Progenitor cell of endocrine pancreas (in vitro differentiated cells): ENCODE measurements at places on chromosomes 1 and 21.

- DNase-seq = no peak
Observed at GRCh38 chr1:234916840-234917239, 211.8 kb downstream of the TOMM20 start.

DNA sequence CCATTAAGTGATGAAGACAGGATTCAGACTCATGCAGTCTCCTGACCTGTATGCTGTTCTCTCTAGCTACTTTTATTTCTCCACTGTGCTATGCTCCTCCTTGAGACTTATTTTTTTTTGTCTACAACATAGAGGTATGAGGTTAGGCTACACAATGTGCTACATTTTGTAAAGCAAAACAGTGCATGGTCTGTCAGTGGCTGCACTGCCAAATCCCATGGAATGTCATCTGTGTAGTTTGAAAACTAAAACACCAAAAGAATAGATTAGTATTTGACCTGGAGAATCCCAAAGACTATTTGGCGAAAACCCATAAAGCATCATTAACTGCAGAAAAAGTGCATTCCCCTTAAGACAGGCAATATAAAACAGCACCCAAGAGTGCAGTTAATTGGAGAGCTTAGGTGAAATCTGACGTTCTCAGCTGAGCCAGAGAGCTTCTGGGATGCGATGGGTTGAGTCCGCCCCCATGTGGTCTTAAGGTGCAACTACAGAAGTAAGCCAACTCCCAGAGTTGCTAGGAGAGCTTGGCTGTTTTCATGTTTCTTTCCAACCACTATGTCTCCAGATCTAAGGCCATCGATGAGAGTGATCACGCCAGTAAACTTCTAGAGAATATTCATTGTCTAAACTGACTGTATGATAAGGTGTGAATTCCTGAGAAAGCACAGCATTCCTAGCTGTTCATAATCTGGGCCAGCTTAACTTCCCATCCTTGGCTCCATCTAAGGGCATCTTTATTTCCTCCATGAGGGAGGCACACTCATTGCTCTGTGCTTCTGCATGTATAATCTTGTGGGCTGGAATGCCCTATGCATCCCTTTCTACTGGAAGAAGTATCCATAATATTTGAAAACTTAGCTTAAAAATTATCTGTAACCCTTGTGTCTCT is 20.7 kb upstream of the CYP2J2 start:
- DNase-seq = peak; percentile 34

DNA sequence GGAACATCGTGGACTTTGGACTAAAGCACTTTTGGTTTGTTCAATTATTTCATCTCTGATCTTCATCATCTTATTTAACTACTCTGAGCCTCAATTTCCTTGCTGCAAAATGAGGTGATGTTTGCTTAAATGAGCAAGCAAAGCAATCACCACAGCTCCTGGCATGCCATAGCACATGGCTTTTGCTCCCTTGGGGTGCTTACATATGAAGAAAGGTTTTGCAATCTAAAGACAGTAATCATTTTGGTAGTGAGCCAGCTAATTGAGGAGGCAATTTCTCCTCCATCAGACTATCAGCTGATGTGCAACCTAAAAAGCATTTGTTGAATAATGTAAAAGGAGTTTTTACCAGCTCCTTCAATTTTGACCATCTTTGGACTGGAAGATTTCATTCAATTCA is 68.8 kb upstream of the KCNJ15 start:
- DNase-seq = no peak

DNA sequence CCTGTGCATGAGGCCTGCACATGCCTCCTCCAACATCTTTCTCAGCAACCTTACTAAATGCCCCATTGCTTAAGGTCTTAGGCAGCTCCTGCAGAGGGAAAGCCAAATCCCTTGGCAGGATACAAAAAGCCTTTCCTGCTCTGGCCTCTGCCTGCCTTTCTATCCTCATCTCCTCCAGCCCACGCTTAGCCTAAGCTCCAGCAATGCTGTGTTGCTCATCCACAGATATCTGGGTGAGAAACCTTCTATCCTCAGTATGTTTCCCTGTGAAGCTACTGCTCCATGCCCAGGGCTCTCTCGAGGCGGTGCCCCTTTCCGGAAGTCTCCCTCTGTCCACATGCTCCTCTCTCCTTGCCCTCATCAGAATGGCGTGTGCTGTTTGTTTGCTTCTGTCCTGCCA is 37.0 kb upstream of the CCSAP start:
- no peak for DNase-seq

- DNase-seq = peak; percentile 4
Observed at GRCh38 chr1:7388141-7388487, 383.0 kb upstream of the VAMP3 start.

DNA sequence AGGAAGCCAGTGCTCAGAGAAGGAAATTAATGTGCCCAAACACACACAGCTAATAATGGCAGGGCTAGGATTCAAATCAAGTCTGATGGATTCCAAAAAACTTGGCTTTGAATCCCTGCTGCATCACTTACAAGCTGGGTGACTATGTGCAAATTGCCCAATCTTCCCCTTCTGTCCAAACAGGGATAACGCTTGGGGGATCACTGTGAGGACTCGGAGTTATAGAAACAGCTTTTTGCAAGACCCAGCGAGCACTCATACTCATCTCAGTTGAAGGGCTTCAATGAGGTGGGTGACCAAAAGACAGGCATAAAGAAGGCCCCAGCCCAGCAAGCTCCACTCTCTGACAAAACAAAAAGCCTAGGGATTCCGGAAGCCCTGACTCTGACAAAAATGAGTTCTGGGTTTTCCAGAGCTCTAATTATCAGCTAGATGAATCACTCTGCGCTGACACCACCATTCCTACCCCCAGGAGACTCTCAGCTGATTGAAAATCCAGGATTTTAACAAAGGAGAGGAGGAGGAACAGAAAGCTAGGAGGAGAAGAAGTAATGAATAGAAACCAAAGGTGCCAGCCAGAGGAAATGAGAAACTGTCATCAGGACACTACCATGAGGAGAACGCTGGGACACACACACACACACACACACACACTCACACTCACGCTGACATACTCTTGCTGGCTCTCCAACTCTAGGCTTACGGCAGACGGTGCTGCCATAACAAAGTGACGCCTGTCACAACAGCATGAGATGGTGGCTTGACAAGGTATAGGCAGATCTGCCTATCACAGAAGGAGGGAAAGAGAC is 1.6 kb upstream of the STK40 start:
- DNase-seq = no peak

GRCh38 chr1:93576346-93576745 is 105.3 kb downstream of the BCAR3 start:
- DNase-seq = no peak

GRCh38 chr1:94081566-94082344 is 39.2 kb downstream of the ABCA4 start:
- no peak for DNase-seq

GRCh38 chr1:150578272-150579109 is 919 bp downstream of the MCL1 start:
- DNase-seq = no peak

DNA sequence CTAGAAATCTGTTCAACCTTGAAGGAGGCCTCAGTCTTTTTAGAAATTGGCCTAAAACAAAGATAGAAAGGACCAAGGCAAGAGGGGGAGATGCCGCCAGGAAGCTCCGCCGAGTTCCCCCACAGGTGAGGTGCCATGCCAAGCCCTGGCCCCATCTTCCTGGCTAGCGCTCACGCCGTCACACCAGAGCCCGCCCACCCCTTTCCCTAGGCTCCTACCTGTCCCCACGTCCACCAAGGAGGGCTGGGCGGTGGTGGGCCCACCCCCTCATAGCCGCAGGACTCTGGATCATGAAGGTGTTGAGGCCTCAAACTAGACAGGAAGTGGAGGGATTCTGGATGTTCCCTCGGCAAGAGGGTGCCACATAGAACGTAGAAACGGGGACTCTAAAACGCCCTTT is 15.5 kb upstream of the CCDC27 start:
- DNase-seq = no peak

GRCh38 chr1:154429118-154429517 is 24.0 kb downstream of the IL6R start:
- DNase-seq = no peak

GRCh38 chr21:44462834-44463200 is 7.5 kb downstream of the LRRC3 start:
- no peak for DNase-seq

DNA sequence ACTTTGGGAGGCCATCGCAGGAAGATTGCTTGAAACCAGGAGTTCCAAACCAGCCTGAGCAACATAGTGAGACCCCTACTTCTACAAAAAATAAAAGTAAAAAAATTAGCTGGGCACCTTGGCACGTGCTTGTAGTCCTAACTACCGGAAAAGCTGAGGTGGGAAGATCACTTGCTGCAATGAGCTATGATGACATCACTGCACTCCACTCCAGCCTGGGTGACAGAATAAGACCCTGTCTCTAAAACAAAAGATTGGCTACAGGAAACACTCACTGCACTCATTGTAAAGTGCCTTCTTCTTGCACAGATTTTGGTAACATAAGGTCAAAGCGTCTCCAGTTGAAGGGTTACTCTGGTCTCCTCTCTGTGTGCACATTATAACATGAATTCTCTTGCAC is 305.7 kb downstream of the TM2D1 start:
- DNase-seq = no peak

- DNase-seq = no peak
Observed at GRCh38 chr1:209484429-209484828, 99.1 kb upstream of the CAMK1G start.

- DNase-seq = no peak
Observed at GRCh38 chr1:77802026-77802425, 22.6 kb downstream of the MIGA1 start.

- DNase-seq = no peak
Observed at GRCh38 chr1:28449904-28450303, 55.9 kb upstream of the RCC1 start.

DNA sequence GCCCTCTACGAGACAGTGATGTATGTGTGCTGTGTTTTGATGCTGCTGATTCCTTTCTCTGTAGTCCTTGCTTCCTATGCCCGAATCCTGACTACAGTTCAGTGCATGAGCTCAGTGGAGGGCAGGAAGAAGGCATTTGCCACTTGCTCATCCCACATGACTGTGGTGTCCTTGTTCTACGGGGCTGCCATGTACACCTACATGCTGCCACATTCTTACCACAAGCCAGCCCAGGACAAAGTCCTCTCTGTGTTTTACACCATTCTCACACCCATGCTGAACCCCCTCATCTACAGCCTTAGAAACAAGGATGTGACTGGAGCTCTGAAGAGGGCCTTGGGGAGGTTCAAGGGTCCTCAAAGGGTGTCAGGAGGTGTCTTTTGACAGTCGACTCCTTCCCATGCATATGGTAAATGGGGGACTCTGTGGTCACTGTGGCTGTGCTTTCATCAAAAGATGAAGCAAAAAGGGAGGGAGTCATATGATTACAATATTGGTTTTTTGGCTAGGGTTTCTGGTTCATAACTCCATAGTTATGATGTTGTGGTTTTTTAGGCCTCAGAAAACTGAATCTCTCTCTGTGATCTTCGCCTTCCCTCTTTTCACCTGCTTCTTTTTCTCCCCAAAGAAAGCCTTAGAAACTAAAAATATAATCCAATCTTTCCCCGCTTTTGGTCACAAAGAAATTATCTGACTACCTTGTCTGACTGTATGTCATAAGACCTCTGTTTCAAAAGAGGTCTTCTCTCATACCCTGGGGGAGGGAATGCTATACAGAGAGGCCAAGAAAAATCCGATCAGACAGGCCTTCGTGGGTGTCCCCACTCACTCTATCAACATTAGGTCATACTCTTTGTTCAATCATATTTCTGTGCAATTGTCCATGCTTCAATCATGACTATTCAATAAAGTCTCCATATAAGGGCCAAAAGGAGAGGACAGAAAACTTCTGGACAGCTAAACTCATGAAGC is 4.2 kb downstream of the OR2T1 start:
- DNase-seq = no peak

DNA sequence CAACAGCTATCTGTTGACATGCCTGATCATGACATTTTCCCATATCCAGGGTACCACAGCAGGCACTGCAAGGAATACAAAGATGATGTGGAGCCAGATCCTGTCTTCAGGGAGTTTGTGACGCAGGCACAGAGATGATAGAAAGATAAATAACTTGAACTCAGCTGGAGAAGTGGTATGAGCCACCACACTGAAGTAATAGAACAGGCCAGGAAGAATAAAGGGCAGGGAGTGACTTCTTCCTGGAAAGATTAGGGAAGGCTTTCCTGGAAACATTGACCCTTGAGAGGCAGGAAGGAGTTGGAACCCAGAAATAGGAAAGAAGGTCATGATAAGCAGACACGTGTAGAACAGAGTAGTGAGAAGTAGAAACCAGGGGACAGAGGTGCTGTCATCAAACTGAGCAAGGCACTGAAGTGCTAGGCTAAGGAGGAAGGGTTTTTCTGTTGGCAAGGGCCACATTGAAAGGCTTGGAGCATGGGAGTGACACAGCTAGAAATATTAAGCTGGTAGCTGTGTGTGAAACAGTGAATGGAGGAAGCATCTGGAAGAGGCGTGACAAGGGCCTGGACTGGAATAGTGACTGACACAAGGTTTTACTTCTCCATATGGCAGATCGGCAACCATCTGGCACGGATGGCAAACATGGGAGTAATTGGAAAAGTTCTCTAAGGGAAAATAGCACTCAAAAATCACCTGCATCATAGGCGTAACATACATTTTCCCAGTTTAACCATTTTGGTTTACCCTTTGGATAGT is 68.4 kb downstream of the AK5 start:
- no peak for DNase-seq

GRCh38 chr1:40650075-40650474 is 15.4 kb downstream of the RIMS3 start:
- DNase-seq = no peak

DNA sequence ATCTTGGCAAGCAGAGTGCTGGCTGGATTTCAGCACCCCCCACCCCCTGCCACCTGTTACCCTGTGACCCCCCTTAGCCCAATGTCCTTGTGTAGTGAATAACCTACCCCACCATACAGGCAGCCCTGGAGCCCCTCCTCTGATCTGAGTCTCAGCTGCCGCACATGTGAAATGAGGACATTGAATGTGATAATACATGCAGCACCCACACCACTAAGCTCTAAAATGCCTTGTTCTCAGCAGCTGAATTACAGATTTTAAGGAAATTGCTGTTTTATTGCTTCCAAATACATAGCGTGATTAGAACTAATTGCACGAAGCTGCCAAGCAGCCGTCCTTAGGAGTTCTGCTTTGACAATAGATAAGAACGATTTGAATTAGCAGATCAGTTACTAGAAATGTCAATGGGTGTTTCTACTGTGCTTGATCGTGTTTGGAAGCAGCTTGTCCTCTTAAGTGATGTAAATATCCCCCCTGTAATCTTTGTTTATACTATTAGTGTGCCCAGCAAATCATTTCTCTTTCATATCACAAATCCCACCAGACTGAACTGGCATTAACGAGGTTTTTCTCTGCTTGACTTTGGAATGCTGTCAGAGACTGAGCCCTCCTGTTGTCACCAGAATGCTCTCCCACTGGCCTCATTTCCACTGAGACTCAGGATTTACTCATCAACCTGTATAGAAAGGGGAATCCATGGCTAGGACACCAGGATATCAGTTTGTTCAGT is 4.9 kb downstream of the SLAMF8 start:
- DNase-seq = no peak

DNA sequence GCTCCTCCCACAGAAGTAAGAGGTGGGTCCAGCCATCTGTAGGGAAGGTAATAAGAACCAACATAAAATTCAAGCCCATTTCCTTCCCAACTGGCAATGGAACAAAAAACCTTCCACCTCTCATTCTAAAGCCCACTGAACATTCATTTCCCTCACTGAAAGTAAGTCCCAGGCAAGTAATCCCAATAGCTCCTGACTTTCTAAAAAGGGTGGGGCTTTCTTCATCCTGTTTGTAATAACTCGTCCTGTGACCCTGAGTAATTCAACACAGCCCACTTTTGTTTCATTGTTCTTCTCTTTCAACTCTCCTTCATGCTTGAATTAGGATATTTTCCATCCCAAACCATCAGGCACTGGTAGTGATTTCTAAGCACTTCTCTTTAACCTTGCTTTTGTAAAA is 74.9 kb downstream of the DAB1 start:
- no peak for DNase-seq
